ENCODE measurements at places on chromosomes 1 and 21. TPM values are rescaled to one million over a fixed set of nuclear protein-coding genes. Genes with fewer than 3 reads are reported as not detected.

DNA sequence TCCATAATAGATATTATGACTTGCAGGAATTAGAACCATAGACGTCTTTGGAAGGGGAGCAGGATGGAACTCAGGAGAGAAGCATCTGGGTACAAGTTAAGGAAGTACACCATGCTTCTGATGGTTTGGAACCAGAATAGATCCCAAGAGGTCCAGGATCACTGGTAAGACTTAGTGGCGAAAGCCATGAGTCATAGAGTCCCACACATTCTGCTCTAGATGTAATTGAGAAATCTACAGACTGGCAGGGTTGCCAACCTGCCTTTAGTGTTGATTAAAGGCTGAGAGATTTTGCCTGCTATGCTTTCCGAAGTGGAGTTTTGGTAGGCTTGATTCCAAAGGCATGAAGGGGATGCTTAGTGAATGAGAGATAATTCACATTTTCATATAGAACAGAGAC lies 57.1 kb upstream of the C1orf87 start:
- no peak overlapping the region for H3K4me3 ChIP-seq
- H3K4me1 ChIP-seq: peaks cover 48% of the 10 kb centered on the region
- H3K27ac ChIP-seq: 0 out of 2 replicates have a peak overlapping the region, but pooled peaks have one; percentile 10
- H3K36me3 ChIP-seq: no peaks in the 10 kb centered on the region

GRCh38 chr1:26370591-26371382 lies 1.8 kb downstream of the ZNF683 start:
- H3K4me1 ChIP-seq: peaks cover 16% of the 10 kb centered on the region
- no peak overlapping the region for H3K27ac ChIP-seq
- H3K36me3 ChIP-seq: no peaks in the 10 kb centered on the region
- no peak for DNase-seq
- H3K4me3 ChIP-seq: no peak overlapping the region
- H3K27me3 ChIP-seq: no peaks in the 10 kb centered on the region

DNA sequence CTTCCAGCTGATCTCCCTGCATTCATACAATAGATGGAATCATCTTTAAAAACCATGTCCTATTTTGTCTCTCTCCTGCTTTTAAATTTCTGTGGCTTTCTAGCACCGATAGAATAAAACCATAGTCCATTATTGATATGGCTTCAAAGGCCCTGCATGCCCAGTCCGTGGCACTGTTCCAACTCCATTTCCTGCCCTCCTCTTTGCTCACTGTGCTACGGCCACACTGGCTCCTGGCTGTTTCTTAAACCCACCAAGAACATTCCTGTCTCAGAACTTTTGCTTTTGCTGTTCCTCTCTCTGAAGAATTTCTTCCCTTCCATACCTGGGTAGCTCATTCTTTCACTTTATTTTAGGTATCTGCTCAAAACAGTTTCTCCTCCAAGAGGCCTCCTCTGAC lies 7.2 kb downstream of the SLAMF1 start:
- no peaks in the 10 kb centered on the region for H3K27me3 ChIP-seq
- H3K27ac ChIP-seq: no peak overlapping the region
- H3K4me1 ChIP-seq: no peaks in the 10 kb centered on the region
- H3K4me3 ChIP-seq: no peak overlapping the region

DNA sequence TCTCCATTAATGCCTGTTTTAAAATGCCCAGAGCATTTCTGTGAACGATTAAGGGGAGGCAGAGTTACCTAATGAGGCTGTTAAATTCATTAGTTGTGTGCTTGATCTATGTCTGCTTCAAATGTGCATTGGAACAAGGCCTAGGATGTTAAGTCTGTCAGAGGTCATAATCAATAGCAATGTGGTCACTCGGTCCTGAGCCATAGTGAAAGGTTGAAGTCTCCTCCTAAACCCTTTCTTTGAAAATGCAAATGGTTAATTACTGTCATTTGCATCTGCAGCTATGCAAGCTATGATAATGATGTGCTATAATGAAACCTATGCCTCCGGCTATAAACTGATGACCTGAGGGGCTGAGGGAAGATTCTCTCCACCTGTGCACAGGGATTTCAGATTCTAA lies 114.2 kb upstream of the NR5A2 start:
- H3K4me1 ChIP-seq: peaks cover 4% of the 10 kb centered on the region
- no peak overlapping the region for H3K4me3 ChIP-seq
- DNase-seq: no peak
- no peaks in the 10 kb centered on the region for H3K27me3 ChIP-seq
- H3K27ac ChIP-seq: no peak overlapping the region

DNA sequence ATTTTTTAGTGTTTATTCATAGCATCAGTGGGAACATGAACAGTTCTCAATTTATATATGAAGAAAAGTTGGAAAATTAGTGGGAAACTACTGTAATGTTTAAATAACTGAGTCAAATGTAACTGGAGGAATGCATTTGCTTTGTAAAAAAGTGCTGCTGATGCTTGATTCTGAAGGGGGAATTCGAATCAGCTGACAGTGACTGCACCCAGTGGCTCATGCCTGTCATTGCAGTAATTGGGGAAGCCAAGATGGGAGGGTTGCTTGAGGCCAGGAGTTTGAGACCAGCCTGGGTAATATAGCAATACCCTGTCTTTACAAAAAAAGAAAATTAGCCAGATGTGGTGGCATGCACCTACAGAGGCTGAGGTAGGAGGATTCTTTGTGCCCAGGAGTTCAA lies 398.4 kb downstream of the ZP4 start:
- H3K36me3 ChIP-seq: no peaks in the 10 kb centered on the region
- H3K27me3 ChIP-seq: no peaks in the 10 kb centered on the region
- H3K4me3 ChIP-seq: no peak overlapping the region
- no peak overlapping the region for H3K27ac ChIP-seq

DNA sequence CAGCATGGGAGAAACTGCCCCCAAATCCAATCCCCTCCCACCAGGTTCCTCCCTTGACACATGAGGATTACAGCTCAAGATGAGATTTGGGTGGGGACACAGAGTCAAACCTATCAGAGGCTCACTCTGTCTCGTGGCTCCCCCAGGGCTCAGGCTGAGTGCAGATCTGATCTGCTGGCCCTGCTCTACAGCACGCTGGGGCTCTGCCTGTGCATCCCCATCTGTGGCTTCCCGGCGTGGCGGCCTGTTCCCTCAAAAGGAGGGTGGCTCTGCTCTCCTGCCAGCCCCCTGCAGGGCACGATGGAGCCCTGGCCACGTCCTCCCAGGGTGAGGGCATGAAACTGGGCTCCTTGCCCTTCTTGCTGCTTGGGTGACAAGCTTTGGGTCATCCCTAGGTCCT lies 19.8 kb upstream of the SMYD3 start:
- no peaks in the 10 kb centered on the region for H3K36me3 ChIP-seq
- DNase-seq: no peak
- no peak overlapping the region for H3K27ac ChIP-seq
- H3K4me1 ChIP-seq: no peaks in the 10 kb centered on the region

DNA sequence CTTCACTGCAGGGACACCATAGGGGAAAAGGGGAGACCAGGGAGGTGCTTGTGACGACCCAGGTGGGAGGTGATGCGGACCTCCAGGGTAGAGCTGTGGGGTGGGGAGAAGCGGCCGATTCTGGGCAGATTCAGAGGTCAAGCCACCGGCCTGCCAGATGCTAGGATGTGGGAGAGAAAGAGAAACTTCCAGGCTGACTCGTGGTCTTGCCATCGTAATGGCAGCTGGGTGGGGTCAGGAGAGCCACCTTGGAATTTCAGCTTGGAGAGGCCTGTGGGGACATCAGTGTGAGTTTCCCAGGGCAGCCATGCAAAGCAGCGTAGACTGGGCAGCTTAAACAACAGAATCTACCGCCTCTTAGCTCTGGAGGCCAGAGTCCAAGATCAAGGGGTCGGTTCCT lies 258.0 kb upstream of the VAMP3 start:
- no peak overlapping the region for H3K4me3 ChIP-seq
- peak; percentile 24 for DNase-seq
- no peak overlapping the region for H3K27ac ChIP-seq
- no peaks in the 10 kb centered on the region for H3K27me3 ChIP-seq

DNA sequence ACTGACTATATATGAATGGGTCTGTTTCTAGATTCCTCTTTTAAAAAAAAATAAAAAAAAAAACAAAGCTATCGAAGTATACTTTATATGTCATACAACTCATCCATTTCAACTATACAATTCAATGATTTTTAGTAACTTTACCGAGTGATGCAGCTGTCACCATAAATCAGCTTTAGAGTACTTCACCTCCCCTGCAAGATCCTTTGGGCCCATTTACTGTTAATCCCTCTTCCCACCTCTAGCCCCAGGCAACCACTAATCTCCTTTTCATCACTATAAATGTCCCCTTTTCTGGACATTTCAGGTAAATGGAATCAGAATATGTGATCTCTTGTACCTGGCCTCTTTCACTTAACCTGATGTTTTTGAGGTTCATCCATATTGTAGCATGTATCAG lies 133.9 kb downstream of the PEX14 start:
- no peak overlapping the region for H3K27ac ChIP-seq
- H3K36me3 ChIP-seq: no peaks in the 10 kb centered on the region

DNA sequence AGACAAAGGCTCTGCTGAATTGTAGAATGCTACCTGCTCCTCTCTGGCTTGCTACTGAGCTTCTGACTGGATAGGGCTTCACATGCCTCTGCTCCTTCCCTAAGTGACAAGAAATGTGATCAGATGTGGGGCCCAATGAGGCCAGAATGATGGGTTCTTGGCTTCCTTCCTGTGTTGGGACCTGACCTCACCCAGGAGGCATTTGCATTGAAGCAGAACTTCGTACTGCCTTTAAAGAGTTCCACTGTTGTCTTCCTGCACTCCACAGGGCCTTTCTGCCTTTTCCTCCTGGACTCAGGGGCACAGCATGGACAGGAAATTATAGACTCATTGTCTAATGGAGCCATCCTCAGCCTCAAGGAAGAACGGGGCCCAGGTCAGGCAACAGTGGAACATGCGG lies 14.3 kb downstream of the ZNF670 start:
- DNase-seq: no peak
- no peaks in the 10 kb centered on the region for H3K4me1 ChIP-seq
- H3K27me3 ChIP-seq: no peaks in the 10 kb centered on the region
- no peak overlapping the region for H3K27ac ChIP-seq
- no peaks in the 10 kb centered on the region for H3K36me3 ChIP-seq

DNA sequence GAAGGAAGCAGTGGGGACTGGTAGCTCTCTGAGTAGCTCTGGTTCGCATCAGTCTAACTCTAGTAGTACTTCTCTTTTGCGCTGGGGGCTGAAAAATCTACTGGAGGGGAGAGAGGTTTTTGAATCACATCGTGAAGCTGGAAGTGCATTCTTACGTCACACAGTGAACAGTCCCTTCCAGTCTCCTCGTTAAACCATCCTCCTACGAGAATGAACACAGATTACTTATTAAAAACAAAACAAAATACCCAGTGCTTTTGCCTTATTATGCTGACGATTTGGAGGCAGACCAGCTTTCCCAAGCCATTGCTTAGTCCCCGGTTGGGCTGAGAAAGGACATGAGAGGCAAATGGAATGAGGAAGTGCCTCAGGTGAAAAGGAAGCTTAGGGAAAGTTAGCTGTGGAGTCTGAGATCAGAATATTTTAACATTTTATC lies 16.1 kb downstream of the HUNK start:
- H3K4me3 ChIP-seq: no peak overlapping the region
- H3K27ac ChIP-seq: no peak overlapping the region
- H3K4me1 ChIP-seq: peaks cover 20% of the 10 kb centered on the region

DNA sequence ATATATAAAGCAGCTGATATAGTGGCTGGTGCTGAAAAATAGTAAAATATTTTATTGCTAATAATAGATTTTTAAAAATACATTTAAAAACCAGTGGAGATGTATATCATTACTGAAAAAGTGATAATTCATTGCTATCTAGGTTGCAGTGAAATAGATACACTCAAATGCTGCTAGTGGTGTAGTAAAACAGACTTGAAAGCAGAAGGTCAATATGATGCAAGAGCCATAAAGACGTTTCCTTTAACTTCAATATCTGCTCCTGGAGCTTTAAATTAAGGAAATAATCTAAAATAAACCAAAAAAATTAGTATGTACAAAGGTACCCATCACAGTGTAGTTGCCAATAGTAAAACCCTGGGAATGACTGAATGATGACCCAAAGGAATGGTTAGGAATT lies 26.2 kb downstream of the RHEX start:
- H3K27me3 ChIP-seq: peaks cover 5% of the 10 kb centered on the region
- 0 out of 2 replicates have a peak, but pooled peaks cover 4% of the 10 kb centered on the region for H3K4me1 ChIP-seq
- H3K27ac ChIP-seq: no peak overlapping the region

- H3K4me3 ChIP-seq: no peak overlapping the region
- no peak overlapping the region for H3K27ac ChIP-seq
- DNase-seq: no peak
- H3K27me3 ChIP-seq: no peaks in the 10 kb centered on the region
- H3K36me3 ChIP-seq: 0 out of 2 replicates have a peak, but pooled peaks cover 16% of the 10 kb centered on the region
Measured at GRCh38 chr21:44089001-44089911, 17.9 kb upstream of the PWP2 start.

DNA sequence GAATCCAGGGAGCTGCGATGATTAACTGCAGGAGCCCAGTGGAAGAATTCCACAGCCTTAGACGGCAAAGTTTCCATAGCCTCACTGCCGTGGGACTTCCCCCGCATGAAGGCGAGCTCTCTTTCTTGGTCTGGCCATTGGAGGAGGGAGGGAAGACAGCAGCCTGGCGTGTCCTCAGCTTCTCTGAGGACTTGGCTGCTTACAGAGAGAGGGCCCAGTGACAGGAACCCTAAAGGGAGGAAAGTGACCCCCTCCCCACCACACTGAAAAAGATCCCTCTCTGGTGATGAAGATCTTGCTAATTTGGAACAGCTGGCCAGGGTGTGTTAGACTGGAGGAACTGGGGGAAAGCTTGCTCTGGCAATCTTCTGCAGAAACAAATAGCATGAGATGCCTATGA lies 41.0 kb downstream of the ATP2B4 start:
- no peak overlapping the region for H3K4me3 ChIP-seq
- peak overlapping the region; percentile 42 for H3K27ac ChIP-seq
- H3K27me3 ChIP-seq: no peaks in the 10 kb centered on the region
- peaks cover 75% of the 10 kb centered on the region for H3K4me1 ChIP-seq
- DNase-seq: peak; percentile 71

DNA sequence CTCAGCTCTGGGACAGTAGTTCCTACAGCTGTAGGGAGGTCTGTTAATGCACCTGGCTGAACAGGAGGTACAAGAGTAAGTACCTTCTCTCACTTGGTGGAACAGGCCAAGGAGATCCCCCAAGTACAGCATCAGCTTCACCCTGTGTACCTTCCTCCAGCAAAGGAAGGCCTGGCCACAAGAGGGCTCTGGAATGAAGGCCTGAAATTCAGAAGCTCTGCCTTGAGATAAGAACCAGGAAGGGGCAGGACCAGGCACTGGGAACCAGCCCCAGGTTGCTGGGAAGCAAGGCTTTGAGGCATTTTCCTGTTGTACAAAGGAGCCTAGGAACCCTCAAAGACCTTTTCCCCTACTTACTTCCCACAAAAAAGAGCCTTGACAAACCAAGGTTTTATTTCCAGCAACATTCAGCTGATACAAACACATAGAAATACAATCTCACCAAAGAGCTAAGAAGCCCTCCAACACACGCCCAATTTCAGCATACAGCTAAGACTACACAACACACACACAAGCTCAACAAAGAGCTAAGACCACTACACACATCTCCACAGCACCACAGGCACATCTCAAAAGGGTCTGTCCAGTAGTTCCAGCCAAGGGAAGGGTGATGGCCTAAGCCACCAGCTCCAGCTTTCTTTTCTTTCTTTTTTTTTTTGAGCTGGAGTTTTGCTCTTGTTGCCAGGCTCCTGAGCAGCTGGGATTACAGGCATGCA lies 23.5 kb downstream of the F11R start:
- H3K4me3 ChIP-seq: no peak overlapping the region
- no peaks in the 10 kb centered on the region for H3K27me3 ChIP-seq
- peaks cover 15% of the 10 kb centered on the region for H3K4me1 ChIP-seq

ICOSLG gene
- under 0.01 TPM for total RNA-seq

ZNF593OS gene
- not detected for total RNA-seq

SPRR4 gene
- total RNA-seq: not detected

ETV3L gene
- total RNA-seq: not detected

LAMB3 gene
- 6.8 TPM for total RNA-seq

KCND3 gene
- total RNA-seq: 0.13 TPM

RUNX3 gene
- 2.7 TPM for total RNA-seq

MROH9 gene
- not detected for total RNA-seq

GORAB gene
- 27.7 TPM for total RNA-seq

All from GM23248 (cell line).